SJCRH30 (cell line): ENCODE measurements at places on chromosomes 3 and 15.

DNA sequence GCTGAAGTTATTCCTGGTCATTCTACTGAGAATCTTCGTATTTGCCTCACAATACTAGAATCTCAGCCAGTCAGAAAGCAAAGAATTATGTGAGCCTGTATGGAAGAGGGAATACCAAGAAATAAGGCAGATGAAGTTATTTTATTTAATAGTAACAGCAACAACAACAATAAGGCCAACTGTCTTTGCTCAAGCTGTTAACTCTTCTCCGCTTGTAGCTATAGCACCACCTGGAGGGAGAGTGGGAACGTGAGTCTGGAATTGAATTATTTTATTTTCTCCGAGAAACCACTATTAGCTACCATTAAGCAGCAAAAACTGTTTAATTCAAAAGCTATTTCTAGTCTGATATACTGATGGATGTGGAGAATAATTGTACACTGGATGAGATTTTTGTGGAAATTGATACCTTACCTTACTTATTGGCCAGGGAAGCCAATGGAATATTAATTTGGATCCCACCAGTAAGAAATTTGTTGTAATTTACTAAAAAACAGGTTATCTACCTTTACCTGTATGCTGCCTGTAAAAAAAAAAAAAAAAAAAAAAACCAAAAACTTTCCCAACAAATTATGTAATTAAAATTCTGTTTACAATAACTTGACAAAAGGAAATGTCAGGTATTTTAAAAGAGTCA is 50.1 kb downstream of the CALML4 start:
- peak; percentile 32 for DNase-seq

- DNase-seq = no peak
Observed at GRCh38 chr3:65627062-65627461, 411.7 kb downstream of the MAGI1 start.

GRCh38 chr3:127899766-127900165 is 15.3 kb upstream of the KBTBD12 start:
- no peak for DNase-seq

DNA sequence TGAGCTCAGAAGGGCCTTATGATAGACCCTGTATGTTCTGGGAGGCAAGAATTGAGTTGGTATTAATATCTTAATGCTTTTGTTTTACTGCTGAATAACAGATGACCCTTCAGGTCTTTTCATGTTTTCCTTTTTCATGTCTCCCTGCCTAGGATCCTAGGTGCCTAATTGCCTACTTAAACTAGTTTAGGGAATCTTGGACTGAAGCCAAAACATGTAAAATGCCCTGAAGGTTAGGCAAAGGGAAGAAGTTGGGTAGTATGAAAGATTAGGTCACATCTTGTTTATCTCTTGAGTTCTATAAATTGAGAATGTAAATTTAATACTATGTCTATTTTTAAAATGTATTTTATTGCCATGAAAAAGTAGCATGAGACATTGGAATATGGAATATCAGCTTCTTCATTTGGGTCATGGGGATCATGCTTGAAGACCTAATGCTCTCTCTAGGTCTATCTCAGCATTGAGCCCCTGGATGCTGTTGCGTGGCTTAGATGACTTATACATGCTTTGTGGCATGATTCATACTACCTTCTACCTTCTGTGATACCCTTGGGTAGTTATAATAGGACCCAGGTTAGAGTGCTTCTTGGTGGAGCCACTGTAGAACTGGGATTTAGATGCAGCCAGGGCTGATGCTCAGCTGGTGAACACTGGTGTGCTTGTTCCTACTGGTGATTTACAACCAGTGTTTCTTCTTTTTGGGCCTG is 26.4 kb downstream of the RBM6 start:
- DNase-seq = no peak

GRCh38 chr3:96101006-96101560 is 713.3 kb upstream of the EPHA6 start:
- peak; percentile 4 for DNase-seq
